Head of caudate nucleus (tissue), 42 donors: ENCODE measurements at places on chromosomes 13 and 19.

DNA sequence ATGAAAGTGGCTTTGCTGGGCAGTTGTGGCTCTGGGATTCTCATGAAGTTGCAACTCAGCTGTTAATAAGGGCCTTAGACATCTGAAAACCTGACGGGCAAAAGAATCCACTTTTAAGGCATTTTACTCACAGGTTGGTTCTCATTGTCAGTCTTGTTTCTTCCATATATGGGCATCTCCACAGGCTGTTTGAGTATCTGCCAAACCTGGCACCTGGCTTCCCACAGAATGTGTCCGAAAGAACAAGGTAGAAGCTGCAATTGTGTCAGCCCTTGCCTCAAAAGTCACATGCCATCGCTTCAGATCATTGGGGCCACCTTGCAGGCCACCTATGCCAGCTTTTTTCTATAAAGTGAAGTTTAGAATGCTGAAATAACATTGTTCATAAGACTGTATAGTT is 102.4 kb downstream of the KCTD12 start:
- no peak for DNase-seq

GRCh38 chr13:27922883-27923612 is 3.2 kb downstream of the PDX1 start:
- no peak for DNase-seq

DNA sequence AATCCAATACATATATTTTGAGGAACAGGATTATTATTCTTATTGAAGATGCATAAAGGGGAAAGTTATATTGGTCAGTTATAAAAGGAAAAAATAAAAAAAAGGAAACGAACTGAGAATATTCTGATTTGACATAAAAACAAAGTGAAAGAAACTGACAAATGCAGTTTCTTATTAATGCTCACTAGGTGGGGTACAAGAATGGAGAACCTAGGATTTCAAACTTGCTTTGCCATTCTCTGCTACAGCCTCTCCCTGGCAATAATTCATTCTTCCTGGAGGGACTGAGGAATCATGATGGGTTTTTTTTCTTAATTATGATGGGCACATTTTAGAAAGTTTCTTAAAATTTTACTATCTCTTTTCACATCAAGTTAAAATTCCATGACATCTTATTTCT is 154.9 kb downstream of the PCDH9 start:
- no peak for DNase-seq

GRCh38 chr19:793806-794205 is 3.4 kb upstream of the PTBP1 start:
- DNase-seq = no peak

DNA sequence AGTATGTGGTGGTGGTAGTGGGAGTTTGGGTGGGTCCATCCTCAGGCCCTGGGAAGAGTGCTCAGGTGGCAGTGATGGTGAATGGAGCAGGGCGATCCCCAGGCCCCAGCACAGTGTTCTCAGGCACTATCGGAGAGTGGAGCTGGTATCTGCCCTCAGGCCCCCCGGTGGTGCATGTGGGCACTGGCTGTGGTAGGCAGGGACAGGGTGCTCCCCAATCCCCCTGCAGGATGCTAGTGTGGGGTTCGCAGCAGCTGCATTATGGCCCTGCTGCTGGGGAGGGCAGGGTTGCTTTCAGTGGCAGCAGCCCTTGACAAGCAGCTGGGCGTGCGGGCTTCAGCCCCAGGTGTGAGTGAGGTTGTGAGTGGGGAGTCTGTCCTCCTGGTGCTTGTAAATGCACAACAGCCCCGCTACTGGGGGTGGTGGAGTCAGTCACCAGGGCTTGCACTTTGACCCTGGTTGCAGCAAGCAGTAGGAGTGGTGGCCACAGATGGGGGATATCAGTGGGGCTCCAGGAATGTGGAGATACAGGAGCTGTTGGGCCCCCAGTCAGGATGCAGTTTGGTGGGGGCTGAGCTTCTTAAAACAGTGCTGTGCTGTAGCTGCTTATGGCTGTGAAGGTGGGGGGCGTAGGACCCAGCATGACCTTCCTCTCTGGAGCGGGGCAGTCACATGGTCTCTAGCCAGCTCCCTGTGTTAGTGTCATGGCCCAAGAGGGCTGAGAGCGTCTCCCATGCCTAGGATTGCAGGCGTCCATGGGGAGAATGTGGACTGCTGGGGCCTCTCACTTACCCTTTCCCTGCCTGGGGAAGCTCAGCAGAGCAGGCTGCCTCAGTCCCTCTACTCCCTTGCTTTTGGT is 38.7 kb upstream of the ARHGEF7 start:
- DNase-seq = no peak
